Astrocyte of the spinal cord (primary cell): ENCODE measurements at places on chromosomes 1 and 21.

GRCh38 chr1:32172621-32173245, 6.7 kb upstream of the TXLNA start:
- DNase-seq = peak; percentile 18

DNA sequence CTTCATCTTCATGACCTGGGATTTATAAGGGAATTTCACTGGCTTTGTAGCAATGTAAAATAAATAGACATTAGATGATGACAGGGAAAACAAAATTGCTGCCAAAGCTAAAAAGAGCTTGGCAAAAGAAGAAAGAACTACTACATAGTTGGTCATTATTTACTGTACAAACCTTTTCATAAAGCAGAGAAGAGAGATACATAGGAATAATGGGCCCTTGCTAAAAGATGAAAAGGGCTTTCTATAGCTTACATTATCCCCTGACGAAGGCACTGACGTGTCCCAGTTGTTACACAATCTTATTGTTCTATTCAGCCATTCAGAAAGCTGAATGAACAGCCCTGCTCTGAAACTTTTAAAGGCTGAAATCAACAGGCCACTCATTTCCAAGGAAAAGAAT, 57.1 kb downstream of the ZC3H11B start:
- DNase-seq = peak; percentile 86

DNA sequence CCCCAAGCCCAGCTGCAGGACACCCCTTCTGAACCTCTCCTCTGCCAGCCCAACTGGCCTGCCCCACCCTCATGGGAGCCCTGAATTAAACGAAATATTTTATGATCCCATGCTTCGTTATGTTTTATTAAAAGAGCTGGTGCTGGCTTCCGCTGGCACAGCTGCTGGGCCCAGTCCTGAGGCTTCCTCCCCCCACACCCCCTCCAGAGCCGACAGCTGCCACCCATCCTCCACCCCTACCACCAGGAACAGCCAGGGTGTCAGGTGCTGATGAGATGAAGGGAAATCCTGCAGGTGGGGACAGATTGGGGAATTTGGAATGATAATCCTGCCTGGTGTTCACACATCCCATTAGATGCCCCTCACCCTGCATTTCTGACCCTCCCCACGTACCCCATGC, 19.0 kb downstream of the IGSF21 start:
- DNase-seq = no peak

- no peak for DNase-seq
Measured at GRCh38 chr21:31252611-31253010, 91.5 kb downstream of the TIAM1 start.

- no peak for DNase-seq
Measured at GRCh38 chr1:17881761-17882160, 126.6 kb downstream of the ACTL8 start.
